Natural killer cell treated with Interleukin-12 subunit alpha and Interleukin-12 subunit beta and Interleukin-15 and Interleukin-18, amount 100 ng/mL, for 72 hours (primary cell): ENCODE measurements at places on chromosomes 4 and X. TPM values are rescaled to one million over a fixed set of nuclear protein-coding genes. Genes with fewer than 3 reads are reported as not detected.

The HPGD gene
- total RNA-seq: 7.3 TPM

The LRIT3 gene
- 0.07 TPM for total RNA-seq

The PNCK gene
- total RNA-seq: not detected

The GLRA3 gene
- total RNA-seq: not detected

DNA sequence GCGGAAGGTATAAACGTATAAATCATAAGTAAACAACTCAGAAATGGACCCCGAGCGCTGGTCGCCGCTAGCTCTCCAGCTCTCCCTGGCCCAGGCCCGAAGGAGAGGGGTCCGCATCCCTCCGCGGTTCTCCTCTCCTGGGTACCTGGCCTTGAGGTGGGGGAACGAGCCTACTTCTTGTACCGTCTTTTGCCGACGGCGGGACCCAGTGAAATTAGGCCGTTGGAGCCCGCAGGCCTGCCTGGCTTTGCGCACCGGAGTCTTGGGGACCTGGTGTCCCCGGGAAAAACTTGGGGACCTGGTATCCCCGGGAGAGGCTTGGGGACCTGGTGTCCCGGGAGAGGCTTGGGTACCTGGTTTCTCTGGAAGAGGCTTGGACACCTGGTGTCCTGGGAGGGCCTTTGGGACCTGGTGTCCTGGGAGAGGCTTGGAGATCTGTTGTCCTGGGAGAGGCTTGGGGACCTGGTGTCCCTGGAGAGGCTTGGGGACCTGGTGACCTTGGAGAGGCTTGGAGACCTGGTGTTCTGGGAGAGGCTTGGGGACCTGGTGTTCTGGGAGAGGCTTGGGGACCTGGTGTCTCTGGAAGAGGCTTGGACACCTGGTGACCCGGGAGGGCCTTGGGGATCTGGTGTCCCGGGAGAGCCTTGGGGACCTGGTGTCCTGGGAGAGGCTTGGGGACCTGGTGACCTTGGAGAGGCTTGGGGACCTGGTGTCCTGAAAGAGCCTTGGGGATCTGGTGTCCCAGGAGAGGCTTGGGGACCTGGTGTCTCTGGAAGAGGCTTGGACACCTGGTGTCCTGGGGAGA is 12.0 kb downstream of the SHOX start:
- DNase-seq: peak; percentile 39
- no peaks in the 10 kb centered on the region for H3K36me3 ChIP-seq
- H3K4me1 ChIP-seq: no peaks in the 10 kb centered on the region

GRCh38 chrX:153435845-153436244 is 10.0 kb downstream of the TREX2 start:
- no peak overlapping the region for H3K27ac ChIP-seq
- H3K27me3 ChIP-seq: peaks cover 6% of the 10 kb centered on the region
- DNase-seq: no peak
- H3K36me3 ChIP-seq: no peaks in the 10 kb centered on the region

DNA sequence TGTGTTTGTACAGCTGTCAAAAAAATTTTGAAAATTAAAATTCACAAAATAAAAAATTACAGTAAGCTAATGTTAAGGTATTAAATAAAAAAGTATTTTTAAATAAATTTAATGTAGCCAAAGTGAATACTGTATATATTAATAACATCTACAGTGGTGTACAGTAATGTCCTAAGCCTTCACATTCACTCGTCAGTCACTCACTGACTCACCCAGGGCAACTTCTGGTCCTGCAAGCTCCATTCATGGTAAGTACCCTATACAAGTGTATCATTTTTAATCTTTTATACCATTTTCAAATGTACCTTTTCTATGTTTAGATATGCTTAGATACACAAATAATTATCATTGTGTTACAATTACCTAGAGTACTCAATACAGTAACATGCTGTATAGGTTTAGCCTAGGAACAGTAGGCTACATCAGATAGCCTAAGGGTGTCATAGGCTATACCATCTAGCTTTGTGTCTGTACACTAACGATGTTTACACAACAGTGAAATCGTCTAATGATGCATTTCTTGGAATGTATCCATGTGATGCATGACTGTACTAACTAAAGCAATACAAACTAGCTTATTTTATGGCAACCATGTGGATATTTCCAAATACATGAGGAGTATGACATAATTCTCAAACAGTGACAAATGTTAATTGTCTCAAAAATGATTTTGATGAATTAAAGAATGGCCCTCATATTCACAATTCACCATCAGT is 13.7 kb downstream of the DDX60 start:
- no peak overlapping the region for H3K27ac ChIP-seq
- no peak for DNase-seq
- H3K4me3 ChIP-seq: no peak overlapping the region
- no peaks in the 10 kb centered on the region for H3K27me3 ChIP-seq
- H3K4me1 ChIP-seq: peaks cover under 1% of the 10 kb centered on the region

GRCh38 chrX:83916525-83916924 is 55.6 kb downstream of the CYLC1 start:
- no peak overlapping the region for H3K4me3 ChIP-seq
- no peak overlapping the region for H3K27ac ChIP-seq
- H3K27me3 ChIP-seq: no peaks in the 10 kb centered on the region
- DNase-seq: no peak

DNA sequence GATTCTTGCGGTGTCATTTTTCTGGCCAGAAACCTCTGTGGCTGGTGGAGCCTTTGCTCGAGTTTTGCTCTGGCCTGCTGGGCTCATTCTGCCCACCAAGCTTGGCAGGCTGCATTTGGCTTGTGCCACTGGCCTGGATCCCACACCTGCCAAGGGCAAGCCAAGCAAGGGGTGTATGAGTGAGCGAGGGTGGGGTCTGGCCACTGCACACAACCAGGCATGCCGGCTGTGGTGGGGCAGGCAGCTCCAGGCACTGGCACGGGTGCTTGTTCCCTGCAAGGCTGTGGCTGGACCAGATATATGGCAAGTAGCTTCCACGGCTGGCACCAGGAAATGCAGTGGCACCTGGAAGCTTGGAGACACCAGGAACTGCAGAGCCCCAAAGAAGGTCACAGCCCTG is 68.6 kb upstream of the PPP3CA start:
- H3K4me3 ChIP-seq: peak overlapping the region; percentile 27
- peaks cover 4% of the 10 kb centered on the region for H3K36me3 ChIP-seq
- no peak overlapping the region for H3K27ac ChIP-seq
- DNase-seq: no peak
- peaks cover 50% of the 10 kb centered on the region for H3K4me1 ChIP-seq

DNA sequence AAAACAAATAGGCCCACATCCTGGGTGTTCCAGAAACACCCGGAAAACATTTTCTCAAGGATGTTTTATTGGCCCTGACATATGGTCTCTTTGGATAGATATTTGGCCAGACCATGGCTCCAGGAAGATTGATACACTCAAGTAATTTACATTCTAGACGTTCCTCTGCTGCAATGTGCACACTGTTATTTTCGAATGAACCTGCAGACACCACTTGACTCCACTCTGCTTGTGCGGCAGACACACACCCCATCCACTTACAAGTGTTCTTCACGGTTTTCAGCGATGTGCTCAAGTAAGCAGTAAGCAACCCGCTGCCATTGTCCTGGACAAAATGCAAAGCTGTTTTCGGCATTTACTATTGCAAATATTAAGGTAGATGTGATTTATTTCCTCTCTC is 12.0 kb upstream of the GPM6A start:
- DNase-seq: no peak
- no peaks in the 10 kb centered on the region for H3K36me3 ChIP-seq
- no peaks in the 10 kb centered on the region for H3K27me3 ChIP-seq
- H3K4me1 ChIP-seq: no peaks in the 10 kb centered on the region

DNA sequence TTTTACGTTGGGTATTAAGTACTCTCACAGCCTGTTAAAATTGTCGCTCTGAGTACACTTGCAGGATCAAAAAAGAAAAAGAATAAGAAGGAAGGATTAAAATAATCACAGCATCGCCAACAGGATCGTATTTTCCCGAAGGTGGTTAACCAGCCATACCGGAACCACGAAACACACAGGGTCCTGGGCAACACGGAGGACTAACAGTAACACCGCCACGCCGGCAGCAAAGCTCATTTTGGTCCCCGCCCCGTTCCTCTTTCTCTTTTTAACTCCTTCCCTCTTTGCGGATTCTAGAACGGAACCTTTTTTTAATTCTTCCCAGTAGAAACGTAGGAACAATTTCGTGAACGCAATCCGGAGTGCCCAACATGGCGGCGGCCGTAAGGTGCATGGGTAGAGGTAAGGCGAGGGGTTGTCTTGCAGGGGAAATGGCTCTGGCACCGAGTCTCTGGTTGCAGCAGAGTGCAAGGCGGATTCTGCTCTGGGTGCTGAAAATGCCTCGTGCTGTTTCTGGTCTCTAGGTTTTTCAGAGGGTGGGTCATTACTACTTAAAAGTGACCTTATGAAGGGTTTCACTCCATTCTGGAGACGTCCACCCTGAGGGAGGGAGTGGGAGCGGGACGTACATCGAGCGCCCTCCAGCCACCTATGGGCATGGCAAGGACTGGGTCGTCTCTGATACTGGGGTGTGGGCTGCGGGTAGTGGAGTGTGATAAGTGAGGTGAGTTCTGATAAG is at the start of gene MRPL1:
Gene MRPL1 (plus strand): TSS at position 353 of the 739 bp plus-strand sequence. CDS start 19 bp downstream, at position 372.
- H3K36me3 ChIP-seq: peaks cover 20% of the 10 kb centered on the region
- peak within 1 kb of the TSS; percentile 99 for H3K4me3 ChIP-seq
- peaks cover 65% of the 10 kb centered on the region for H3K4me1 ChIP-seq
- peak; percentile 91 for DNase-seq
- peak within 1 kb of the TSS; percentile 99 for H3K27ac ChIP-seq

GRCh38 chr4:32824336-32824735 is 2104.2 kb downstream of the PCDH7 start:
- no peak overlapping the region for H3K4me3 ChIP-seq
- no peaks in the 10 kb centered on the region for H3K4me1 ChIP-seq
- no peaks in the 10 kb centered on the region for H3K36me3 ChIP-seq
- DNase-seq: no peak
- H3K27me3 ChIP-seq: no peaks in the 10 kb centered on the region

- no peaks in the 10 kb centered on the region for H3K27me3 ChIP-seq
- no peaks in the 10 kb centered on the region for H3K36me3 ChIP-seq
- DNase-seq: no peak
- H3K4me1 ChIP-seq: no peaks in the 10 kb centered on the region
These were observed 33.8 kb downstream of the CLDN2 start for GRCh38 chrX:106954041-106954440.

GRCh38 chr4:41399231-41399630 is 138.7 kb upstream of the LIMCH1 start:
- no peak overlapping the region for H3K27ac ChIP-seq
- no peak for DNase-seq
- H3K4me1 ChIP-seq: no peaks in the 10 kb centered on the region
- H3K36me3 ChIP-seq: no peaks in the 10 kb centered on the region

GRCh38 chr4:173252024-173252935 is 81.9 kb downstream of the HMGB2 start:
- peak overlapping the region; percentile 83 for H3K27ac ChIP-seq
- peak; percentile 62 for DNase-seq
- H3K4me1 ChIP-seq: peaks cover 27% of the 10 kb centered on the region
- no peak overlapping the region for H3K4me3 ChIP-seq

DNA sequence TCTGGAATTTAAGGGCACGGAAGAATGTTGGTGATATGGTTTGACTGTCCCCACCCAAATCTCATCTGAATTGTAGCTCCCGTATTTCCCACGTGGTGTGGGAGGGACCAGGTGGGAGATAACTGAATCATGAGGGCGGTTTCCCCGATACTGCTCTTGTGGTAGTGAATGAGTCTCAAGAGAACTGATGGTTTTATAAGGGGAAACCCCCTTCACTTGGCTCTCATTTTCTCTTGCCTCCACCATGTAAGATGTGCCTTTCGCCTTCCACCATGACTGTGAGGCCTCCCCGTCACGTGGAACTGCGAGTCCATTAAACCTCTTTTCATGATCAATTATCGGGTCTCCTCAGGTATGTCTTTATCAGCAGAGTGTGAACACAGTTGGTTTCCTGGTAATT is 25.6 kb upstream of the DHRSX start:
- H3K4me3 ChIP-seq: no peak overlapping the region
- no peak overlapping the region for H3K27ac ChIP-seq
- H3K27me3 ChIP-seq: peaks cover 21% of the 10 kb centered on the region
- DNase-seq: no peak
- H3K36me3 ChIP-seq: no peaks in the 10 kb centered on the region
- H3K4me1 ChIP-seq: no peaks in the 10 kb centered on the region

DNA sequence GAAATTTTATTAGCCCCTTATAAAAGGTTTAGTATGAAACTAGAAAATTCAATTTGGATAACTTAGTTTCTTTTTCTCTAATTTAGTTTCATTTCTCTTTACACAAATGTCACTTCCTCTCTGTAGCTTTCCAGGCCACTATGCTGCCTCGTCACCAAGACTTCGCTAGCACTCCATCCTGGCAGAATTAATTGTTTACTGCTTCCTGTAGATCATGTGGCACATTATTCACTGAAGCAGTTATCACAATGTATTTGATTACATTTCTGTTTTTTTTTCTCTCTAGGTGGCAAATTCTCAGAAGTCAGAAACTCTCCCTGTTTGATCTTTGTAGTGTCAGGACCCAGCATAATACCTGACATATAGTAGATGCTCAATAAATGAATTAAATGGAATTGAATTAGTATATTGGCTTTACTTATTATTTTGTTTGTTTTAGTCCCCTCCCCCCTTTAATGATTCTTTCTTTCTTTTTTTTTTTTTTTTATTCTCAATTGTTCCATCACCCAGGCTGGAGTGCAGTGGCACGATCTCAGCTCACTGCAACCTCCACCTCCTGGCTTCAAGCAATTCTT is 9.3 kb upstream of the SAT1 start:
- H3K4me3 ChIP-seq: peak overlapping the region; percentile 71
- H3K36me3 ChIP-seq: no peaks in the 10 kb centered on the region
- H3K4me1 ChIP-seq: peaks cover 10% of the 10 kb centered on the region
- H3K27me3 ChIP-seq: no peaks in the 10 kb centered on the region
- DNase-seq: no peak

GRCh38 chr4:95601356-95601755 is 52.6 kb upstream of the UNC5C start:
- no peak for DNase-seq
- peaks cover 4% of the 10 kb centered on the region for H3K4me1 ChIP-seq
- H3K27me3 ChIP-seq: no peaks in the 10 kb centered on the region
- no peak overlapping the region for H3K4me3 ChIP-seq
- no peaks in the 10 kb centered on the region for H3K36me3 ChIP-seq
- no peak overlapping the region for H3K27ac ChIP-seq

GRCh38 chrX:69221239-69222102 is 56.2 kb upstream of the PJA1 start:
- no peaks in the 10 kb centered on the region for H3K36me3 ChIP-seq
- no peak overlapping the region for H3K4me3 ChIP-seq
- no peak for DNase-seq
- no peak overlapping the region for H3K27ac ChIP-seq
- H3K4me1 ChIP-seq: no peaks in the 10 kb centered on the region

DNA sequence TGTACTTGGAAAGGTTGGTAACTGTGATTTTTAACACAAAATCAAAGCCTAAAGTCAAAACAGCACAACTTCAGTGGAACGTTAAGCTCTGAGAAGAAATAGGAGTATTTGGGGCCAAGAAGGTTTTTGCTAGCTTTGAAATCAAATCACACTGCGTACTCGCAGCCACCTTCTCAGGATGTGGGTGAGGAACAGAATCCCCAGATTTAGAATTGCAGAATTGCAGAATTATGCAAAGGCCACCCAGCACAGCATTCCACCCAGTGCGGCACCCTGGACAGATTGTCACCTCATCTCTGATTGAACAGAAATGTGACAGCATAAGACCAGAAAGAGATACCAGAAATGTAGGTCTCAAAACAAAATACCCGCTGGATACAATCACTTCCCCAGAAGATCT is 181.1 kb downstream of the DHX15 start:
- peaks cover 4% of the 10 kb centered on the region for H3K27me3 ChIP-seq
- H3K36me3 ChIP-seq: no peaks in the 10 kb centered on the region
- DNase-seq: no peak
- no peak overlapping the region for H3K27ac ChIP-seq

GRCh38 chr4:36027203-36027602 is 217.1 kb downstream of the ARAP2 start:
- no peak for DNase-seq
- no peaks in the 10 kb centered on the region for H3K27me3 ChIP-seq
- H3K27ac ChIP-seq: no peak overlapping the region
- no peaks in the 10 kb centered on the region for H3K36me3 ChIP-seq
